ENCODE measurements at places on chromosomes 7 and 10.
A peak's percentile ranks its signal among the peaks of the same experiment; 100 is the strongest.

DNA sequence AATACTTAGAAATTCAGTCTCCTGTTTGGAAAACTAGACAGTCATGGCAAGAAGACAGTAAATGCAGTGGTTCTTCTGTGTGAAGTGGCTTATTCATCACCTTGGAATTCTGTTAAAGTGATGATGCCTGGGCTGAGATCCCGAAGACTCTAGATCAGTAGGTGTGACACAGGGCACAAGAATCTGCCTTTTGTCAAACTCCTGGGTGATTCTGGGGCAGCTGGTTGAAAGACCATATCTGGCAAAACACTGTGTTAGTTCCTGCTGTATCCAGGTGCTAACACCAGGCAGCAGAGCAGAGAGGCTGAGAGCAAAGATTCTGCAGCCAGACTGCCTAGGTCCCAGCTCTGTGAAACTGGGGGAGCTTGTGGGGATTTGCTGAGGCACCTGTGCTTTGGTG, 26.5 kb downstream of the MRC1 start:
- peak; percentile 96 for DNase-seq

DNA sequence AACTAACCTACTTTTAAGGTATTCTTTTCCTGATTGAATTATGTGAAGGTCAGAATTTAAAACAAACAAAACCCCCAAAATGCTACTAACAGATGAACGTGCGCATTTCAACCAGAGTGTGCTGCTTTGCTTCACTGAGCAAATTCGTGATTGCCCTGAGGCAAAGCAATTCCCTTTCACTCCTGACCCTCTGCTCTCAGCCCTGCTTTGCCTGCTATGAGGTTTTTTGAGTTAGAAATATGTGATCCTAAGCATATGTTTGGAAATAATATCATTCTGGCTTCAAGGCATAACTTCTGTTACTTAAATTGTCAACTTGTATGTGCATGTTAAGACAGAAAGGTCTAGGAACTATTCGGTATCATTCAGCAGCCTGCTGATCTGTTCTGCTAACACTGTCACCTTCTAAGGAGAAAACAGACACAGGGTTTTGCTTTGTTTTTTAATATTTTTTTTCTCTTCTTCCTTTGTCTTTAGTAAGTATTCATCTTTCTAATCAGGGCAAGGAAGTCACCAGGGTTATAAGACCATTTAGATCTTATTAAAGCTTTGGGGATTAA, 124.2 kb downstream of the GNAT3 start:
- DNase-seq = no peak

DNA sequence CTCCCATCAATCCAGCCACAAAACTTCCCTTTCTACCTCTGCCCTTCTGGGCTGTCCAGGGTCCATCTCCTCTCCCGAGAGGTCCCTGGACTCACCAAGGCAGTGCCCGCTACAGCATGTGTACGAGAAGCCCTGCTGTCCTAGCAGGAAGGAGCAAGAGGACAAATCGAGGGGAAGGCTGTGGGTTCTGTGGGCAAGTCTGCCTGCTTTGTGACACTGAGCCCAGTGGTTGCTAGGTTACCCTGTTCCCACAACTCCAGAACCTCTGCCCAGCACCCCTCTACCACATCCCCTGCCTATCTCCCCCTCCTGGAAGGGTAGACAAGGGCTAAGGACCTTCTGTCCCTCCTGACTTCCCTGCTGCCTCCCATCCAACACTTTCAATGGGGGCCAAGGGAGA, at the start of gene TBATA:
Gene TBATA, minus strand, starts transcription at position 188 of the 400 bp plus-strand sequence. CDS start 1,998 bp downstream, outside the sequence.
- DNase-seq = no peak

GRCh38 chr10:4649886-4650508, 176.0 kb upstream of the AKR1E2 start:
- DNase-seq = peak; percentile 29

DNA sequence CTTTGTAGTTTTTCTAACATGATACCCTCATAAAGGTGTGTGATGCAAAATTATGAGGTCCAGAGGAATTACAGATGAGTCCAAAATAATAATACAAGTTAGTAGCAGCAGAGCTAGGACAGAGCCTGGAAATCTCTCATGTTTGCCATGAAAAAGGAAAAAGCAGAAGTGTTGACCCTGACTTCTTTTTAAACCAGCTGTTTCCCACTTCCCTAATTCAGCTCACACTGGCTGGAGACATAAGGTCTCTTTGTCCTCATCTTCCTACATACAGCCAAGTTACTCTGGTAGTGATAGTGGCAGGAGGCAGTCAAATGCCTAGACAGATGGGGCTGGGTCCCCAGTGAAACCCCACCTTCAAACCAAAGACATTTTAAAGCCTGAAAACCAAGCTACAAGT, 269.2 kb downstream of the C7orf25 start:
- no peak for DNase-seq

DNA sequence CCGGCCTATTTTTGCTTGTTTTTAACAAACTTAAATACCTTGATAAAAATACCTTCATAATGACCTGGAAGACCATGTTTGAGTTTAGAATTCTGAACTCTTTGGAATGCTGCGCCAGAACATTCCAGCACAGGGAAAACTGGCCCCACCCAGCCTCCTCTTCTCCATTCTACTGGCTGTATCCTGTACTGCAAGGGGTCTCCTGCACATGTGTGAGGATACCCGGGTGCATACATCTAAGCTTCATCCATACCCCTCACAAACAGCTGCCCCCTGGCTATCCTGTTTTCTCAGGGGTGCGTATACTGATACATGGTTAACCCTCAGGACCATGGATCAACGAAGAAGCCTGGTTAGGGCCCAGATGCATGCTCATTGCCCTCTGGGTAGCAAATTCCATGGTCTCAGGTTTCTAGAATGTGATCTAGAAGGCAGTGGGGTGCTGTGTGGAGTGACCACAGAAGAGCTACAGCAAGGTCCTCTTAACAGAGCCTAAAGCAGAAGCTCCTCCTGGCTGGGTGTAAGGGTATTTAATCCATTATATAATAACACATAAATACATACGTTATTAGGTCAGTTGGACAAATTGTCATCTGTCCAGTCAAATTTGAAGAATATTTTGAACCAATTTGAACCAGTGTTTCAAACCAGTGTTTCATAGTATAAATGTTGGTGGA, 26.1 kb downstream of the HACD1 start:
- DNase-seq = no peak

- DNase-seq = no peak
Observed at GRCh38 chr10:79136236-79137005, 67.7 kb downstream of the ZMIZ1 start.

- no peak for DNase-seq
Observed at GRCh38 chr7:23783115-23783514, 73.1 kb downstream of the STK31 start.

- DNase-seq = peak; percentile 25
Observed at GRCh38 chr7:100719523-100720278, 567 bp upstream of the EPO start.

DNA sequence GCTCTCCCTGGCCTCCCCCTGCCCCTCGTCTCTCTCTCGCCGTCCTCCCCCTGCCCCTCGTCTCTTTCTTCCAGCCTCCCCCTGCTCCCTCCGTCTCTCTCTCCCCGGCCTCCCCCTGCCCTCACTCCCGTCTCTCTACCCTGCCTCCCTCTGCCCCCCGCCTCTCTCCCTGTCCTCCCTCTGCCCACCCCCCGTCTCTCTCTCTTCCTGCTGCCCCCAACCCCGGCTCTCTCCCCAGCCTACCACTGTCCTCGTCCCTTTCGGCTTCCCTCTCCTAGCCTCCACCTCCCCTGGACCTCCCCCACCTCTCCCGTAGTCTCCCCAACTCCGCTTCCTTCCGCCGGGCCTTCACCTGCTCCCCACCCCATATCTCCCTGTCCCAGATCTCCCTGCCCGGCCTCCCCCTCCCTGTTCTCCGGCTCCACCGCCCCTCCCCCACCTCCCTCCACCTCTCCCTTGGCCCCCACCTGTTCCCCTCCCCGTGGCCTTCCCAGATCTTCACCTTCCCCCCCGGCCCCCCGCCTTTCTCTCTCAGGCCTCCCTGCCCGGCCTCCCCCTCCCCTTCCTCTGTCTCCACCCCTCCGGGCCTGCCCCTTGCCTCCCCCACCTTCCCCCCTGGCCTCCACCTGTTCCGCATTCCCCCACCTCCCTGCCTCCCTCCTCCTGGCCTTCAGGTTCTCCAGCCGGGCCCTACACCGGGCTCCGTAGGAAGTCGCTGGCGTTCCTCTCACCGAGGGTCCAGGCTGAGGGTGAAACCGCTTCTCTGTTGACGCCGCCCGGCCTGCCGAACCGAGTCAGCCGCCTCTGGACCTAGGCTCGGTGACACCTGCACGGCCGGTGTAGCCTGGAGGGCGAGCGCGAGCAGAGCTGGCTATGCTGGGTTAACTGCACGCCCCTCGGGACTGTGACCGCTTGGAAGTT, 1.2 kb downstream of the GET4 start:
- DNase-seq = no peak

GRCh38 chr10:23829556-23829955, 379.4 kb upstream of the KIAA1217 start:
- no peak for DNase-seq

DNA sequence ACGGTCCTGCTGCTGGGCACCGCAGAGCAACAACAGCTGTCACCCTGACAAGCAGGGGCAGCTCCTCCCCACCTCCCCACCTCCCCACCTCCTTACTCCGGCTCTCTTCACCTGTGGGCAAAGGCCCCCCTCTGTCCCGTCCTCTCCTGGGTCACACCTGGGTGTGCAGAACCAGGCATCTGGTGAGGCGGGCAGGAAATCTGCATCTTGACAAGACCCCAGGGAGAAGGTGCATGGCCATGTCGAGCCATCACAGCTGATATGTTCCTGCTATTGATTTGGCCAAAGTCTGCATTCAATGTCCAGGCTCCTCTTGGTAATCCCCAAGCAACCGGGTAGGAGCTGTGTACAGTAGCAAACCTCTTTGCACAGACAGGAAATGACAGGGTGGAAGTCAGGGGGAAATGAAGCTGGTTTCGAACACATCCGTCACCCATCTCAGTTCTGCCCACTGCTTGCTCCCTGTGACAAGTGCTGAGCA, 554.2 kb downstream of the DNAJB6 start:
- no peak for DNase-seq

Data from fibroblast of skin of back (primary cell).